ENCODE measurements at places on chromosomes 6 and 20. TPM values are rescaled to one million over a fixed set of nuclear protein-coding genes. Genes with fewer than 3 reads are reported as not detected.

DNA sequence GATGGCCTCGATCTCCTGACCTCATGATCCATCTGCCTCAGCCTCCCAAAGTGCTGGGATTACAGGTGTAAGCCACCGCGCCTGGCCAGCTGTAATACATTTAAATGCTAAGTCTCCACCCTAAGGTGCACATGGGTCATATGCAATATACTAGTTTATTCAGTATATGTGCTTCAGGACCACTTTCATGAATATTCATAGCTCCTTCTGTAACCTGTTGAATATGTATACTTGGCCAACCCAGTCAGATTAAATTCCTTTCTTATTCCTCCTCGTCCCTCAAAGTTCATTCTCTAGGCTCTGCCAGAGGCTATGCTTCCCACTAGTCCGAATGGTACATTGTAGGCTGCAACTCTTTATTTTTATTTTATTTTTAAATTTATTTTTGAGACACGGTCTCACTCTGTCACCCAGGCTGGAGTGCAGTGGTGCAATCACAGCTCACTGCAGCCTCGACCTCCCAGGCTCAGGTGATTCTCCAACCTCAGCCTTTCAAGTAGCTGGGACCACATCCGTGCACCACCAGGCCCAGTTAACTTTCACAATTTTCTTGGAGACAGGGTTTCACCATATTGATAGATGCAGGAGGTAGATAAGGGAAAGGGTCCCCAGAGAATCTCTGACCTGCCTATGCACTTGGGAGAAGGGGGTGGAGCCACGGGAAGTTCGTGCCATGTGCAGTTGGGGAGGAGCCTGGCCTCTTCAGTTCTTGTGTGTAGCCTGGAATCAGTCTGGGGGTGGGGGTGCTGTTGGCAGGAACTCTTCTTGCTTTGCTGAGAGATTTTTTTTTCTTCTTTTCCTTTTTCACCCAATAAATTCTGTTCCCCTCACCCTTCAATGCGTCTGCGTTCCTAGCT lies 41.3 kb upstream of the DDR1 start:
- no peak overlapping the region for H3K4me3 ChIP-seq
- H3K27ac ChIP-seq: no peak overlapping the region
- H3K27me3 ChIP-seq: no peaks in the 10 kb centered on the region
- no peak for DNase-seq

C6orf47 gene
- 44.9 TPM for total RNA-seq

DNA sequence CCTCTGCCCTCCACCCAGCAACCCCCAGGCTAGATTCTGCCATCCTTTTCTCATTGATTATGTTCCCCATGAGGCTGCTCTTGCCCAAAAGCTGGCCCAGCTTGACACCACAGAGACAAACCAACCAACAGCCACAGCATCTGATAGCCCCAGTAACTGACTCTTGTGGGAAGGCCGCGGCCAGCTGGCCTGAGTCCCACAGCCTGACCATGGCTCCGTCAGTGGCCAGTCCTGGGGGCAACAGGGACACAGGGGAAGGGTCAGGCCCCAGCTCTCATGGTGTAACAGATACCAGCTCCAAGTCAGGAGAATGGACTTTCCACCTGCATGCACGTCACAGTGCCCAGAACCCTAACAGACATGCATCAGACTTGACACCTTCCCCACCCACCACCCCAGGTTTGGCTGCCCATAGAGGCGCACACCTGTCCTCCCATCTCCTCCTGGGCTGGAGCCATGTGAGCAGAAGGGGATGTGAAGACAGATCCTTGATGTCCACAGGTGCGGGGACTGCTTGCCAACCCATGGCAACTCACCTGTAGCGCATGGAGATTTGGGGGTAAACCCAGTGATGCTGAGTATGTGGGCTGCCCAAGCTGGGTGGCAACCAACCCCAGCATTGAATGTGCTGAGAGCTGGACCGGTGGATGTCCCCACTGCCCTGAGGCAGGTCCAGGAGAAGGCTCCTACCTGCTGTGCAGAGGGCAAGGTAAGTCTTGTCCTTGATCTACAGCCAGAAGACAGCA lies 18.8 kb downstream of the RIPOR3 start:
- no peak for DNase-seq
- H3K4me3 ChIP-seq: no peak overlapping the region
- peak overlapping the region; percentile 5 for H3K27ac ChIP-seq

DNA sequence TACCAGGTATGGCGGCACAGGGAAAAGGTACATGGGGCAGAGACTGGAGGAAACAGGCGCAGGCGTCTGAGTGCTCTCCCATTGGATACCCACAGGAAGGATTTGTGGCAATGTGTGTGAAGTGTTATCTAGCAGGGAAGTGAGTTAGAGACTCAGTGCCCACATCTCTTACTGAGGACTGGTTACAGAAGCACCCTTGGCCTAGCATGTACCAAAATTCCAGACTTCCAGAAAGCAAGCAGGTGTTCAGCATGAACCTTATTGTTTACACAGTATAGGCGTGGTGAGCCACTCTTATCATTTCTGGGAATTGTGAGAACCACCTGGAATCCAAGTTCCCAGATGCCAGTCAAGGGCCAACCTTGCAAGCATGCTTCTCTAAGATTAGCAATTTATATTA lies 14.2 kb downstream of the MANBAL start:
- peaks cover 53% of the 10 kb centered on the region for H3K4me1 ChIP-seq
- no peak for DNase-seq
- no peaks in the 10 kb centered on the region for H3K27me3 ChIP-seq
- peak overlapping the region; percentile 66 for H3K27ac ChIP-seq

- no peaks in the 10 kb centered on the region for H3K4me1 ChIP-seq
- H3K36me3 ChIP-seq: no peaks in the 10 kb centered on the region
- no peak overlapping the region for H3K4me3 ChIP-seq
- no peak for DNase-seq
- H3K27me3 ChIP-seq: no peaks in the 10 kb centered on the region
Measured at GRCh38 chr6:122028933-122029522, 370.4 kb upstream of the HSF2 start.

GRCh38 chr6:117229870-117230269 lies 35.5 kb upstream of the VGLL2 start:
- no peaks in the 10 kb centered on the region for H3K4me1 ChIP-seq
- no peaks in the 10 kb centered on the region for H3K36me3 ChIP-seq
- no peak overlapping the region for H3K27ac ChIP-seq
- H3K27me3 ChIP-seq: no peaks in the 10 kb centered on the region

DNA sequence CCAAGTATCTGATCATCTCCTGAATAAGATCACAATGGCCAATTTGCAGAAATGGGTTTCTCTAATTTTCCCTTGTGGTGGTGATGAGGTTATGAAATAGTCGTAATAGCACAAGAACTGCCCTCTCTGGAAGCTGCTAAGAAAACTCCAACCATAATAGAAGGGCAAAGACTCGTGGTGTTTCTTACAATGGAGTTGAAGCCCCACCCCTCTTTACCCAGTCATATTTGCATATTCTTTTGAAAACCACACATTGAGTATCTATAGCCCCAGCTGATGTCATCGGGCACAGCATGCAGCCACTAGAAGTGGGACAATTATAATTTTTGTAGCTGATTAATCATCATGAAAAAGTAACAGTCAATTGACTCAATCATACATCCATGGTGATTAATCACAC lies 452.1 kb upstream of the POU3F2 start:
- no peaks in the 10 kb centered on the region for H3K36me3 ChIP-seq
- H3K4me1 ChIP-seq: no peaks in the 10 kb centered on the region
- no peak overlapping the region for H3K4me3 ChIP-seq
- H3K27ac ChIP-seq: no peak overlapping the region
- DNase-seq: no peak

GRCh38 chr6:122063076-122063475 lies 336.4 kb upstream of the HSF2 start:
- no peak overlapping the region for H3K4me3 ChIP-seq
- no peaks in the 10 kb centered on the region for H3K36me3 ChIP-seq
- DNase-seq: no peak
- H3K27me3 ChIP-seq: no peaks in the 10 kb centered on the region
- H3K4me1 ChIP-seq: no peaks in the 10 kb centered on the region

- H3K27ac ChIP-seq: no peak overlapping the region
- H3K27me3 ChIP-seq: no peaks in the 10 kb centered on the region
- no peaks in the 10 kb centered on the region for H3K4me1 ChIP-seq
- no peaks in the 10 kb centered on the region for H3K36me3 ChIP-seq
Measured at GRCh38 chr6:84687431-84687830, 77.0 kb downstream of the TBX18 start.

CPNE5 gene
- total RNA-seq: not detected

- no peak for DNase-seq
- H3K36me3 ChIP-seq: peaks cover 5% of the 10 kb centered on the region
- H3K27me3 ChIP-seq: no peaks in the 10 kb centered on the region
- H3K27ac ChIP-seq: no peak overlapping the region
- H3K4me3 ChIP-seq: no peak overlapping the region
Measured at GRCh38 chr6:33732817-33733708, 13.6 kb downstream of the IP6K3 start.

- peaks cover 65% of the 10 kb centered on the region for H3K4me1 ChIP-seq
- no peaks in the 10 kb centered on the region for H3K27me3 ChIP-seq
- DNase-seq: no peak
- no peaks in the 10 kb centered on the region for H3K36me3 ChIP-seq
Measured at GRCh38 chr6:7159790-7160525, 52.2 kb downstream of the RREB1 start.

SNAP25 gene
- 9.8 TPM for total RNA-seq

DNA sequence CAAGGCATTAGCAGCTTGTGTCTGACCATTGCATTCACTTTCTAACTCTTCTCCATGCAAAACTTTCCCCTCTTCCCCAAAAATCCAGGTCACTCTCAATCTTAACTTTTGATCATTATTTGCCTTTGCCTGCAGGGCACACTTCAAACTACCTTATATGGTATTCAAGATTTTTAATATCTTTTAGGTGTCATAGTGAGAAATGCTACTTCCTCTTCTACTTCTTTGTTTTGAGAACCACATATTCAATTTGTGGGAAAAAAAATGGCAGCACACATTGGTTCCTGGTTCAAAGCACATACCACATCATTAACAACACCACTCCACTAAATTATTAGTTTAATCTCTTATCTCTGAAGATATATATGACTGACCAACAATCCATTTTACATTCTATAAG lies 1267.0 kb upstream of the CITED2 start:
- no peak for DNase-seq
- no peak overlapping the region for H3K4me3 ChIP-seq
- no peaks in the 10 kb centered on the region for H3K27me3 ChIP-seq
- no peaks in the 10 kb centered on the region for H3K4me1 ChIP-seq
- H3K36me3 ChIP-seq: no peaks in the 10 kb centered on the region
- no peak overlapping the region for H3K27ac ChIP-seq

GRCh38 chr6:134943522-134944111 lies 6.3 kb downstream of the ALDH8A1 start:
- H3K4me1 ChIP-seq: no peaks in the 10 kb centered on the region
- no peak overlapping the region for H3K4me3 ChIP-seq
- no peaks in the 10 kb centered on the region for H3K36me3 ChIP-seq
- H3K27me3 ChIP-seq: no peaks in the 10 kb centered on the region

ZNF831 gene
- 1.2 TPM for total RNA-seq

DNA sequence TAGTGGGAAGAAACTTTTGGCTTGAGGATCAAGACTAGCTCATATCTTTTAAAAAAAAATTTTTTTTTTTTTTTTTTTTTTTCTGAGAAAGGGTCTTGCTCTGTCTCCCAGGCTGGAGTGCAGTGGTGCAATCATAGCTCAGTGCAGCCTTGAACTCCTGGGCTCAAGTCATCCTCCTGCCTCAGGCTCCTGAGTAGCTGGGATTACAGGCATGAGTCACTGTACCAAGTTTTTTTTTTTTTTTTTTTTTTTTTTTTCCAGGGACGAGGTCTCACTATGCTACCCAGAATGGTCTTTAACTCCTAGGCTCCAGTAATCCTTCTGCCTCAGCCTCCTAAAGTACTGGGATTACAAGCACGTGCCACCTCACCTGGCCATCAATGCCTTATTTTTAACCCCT lies 27.9 kb downstream of the GCLC start:
- no peak overlapping the region for H3K27ac ChIP-seq
- H3K4me3 ChIP-seq: no peak overlapping the region
- peaks cover 64% of the 10 kb centered on the region for H3K36me3 ChIP-seq
- H3K4me1 ChIP-seq: peaks cover 55% of the 10 kb centered on the region
- no peak for DNase-seq

COL21A1 gene
- total RNA-seq: 4.7 TPM

GRCh38 chr6:15499125-15499524 lies 163.7 kb downstream of the DTNBP1 start:
- H3K4me3 ChIP-seq: no peak overlapping the region
- H3K27ac ChIP-seq: no peak overlapping the region
- peaks cover 75% of the 10 kb centered on the region for H3K36me3 ChIP-seq
- H3K27me3 ChIP-seq: no peaks in the 10 kb centered on the region

OR2B6 gene
- total RNA-seq: not detected

DNA sequence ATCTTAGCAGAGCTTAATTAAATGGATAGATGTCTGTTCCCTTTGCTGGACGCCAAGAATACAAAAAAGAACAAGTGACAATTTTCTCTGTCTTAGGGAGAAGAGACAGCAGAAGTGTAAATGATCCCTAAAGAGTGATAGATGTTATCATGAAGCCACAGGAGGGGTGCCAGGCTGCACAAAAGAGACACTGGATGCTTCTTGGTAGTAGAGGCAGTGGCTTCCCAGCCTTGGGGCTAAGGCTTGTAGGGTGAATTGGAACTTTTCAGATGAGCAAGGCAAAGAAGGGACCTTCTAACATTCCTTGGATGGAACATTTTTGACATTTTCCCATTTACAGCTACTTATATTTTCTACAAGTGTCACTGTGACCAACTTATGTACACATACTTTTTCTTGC lies 58.0 kb downstream of the CCN2 start:
- no peaks in the 10 kb centered on the region for H3K27me3 ChIP-seq
- H3K4me3 ChIP-seq: no peak overlapping the region
- no peak overlapping the region for H3K27ac ChIP-seq
- H3K4me1 ChIP-seq: peaks cover 12% of the 10 kb centered on the region
- no peak for DNase-seq

DNA sequence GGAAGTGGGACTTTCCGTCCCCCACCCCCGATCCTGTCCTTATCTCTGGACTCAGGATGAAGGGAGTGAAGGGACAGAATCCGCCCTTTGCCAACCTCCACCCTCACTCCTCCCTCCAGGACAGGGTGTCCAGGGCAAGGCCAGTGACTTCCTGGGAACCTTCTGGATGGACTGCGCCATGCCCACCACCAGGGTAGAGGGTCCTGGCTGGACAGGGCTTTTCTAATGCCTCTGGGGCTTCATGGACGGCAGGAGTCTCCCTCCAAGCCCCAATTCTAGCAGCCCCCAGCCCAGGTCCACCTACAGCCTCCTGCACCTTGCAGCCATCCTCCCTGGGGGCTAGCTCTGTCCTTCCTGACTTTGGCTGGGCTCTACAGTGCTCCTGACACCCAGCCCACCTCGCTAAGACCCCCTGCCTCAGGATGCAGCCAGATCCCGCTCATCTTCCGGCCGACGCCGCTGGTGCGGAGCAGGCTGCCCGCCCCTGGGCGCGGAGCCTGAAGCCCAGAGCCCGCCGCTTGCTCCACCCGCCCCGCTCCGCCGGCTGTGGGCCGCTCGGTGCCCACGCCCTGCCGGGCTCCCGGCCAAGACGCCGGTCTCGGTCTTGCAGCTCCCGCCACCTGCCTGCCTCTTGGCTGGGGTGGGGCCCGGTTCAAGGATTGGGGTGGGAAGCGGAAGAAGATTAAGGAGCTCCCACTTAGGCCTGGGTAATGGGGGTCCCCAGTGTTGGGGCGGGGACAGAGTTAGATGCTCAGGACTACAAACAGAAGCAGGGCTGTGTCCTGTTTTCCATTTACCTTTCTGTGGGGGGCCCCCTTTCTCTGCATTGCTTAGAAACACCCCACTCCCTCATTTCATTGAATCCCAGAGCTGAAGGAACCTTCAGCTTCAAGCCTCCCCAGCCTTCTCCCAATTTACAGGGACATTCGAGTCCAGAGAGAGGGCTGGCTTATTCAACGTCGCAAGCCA lies 72.8 kb downstream of the MDGA1 start:
- peak; percentile 90 for DNase-seq
- no peak overlapping the region for H3K27ac ChIP-seq
- H3K4me1 ChIP-seq: peaks cover 15% of the 10 kb centered on the region
- no peaks in the 10 kb centered on the region for H3K36me3 ChIP-seq
- H3K27me3 ChIP-seq: peaks cover 24% of the 10 kb centered on the region

Data from stomach (tissue), 19 donors.